ENCODE measurements at places on chromosomes 5 and 9. TPM values are rescaled to one million over a fixed set of nuclear protein-coding genes. Genes with fewer than 3 reads are reported as not detected.

- ATAC-seq: no peak
Observed at GRCh38 chr9:11319538-11319937, 706.7 kb upstream of the PTPRD start.

DNA sequence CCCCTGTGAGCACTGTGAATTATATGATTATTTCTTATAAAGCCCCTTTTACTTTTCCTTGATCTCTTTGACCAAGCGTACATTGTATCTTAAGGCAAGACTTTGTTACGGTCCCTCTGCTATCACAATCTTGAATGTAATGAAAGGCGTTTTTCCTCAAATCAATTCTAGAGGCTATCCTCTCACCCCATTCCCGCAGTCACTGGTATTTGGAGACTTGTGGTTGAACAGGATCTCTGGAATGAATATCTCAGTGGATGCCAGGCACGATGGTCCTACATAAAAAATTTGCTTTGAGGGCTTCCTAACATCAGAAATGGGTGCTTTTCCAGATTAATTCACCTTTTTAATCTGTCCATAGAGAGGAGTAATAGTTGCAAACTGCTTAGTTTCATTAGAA, 151.4 kb upstream of the PAPPA start:
- ATAC-seq: no peak

- ATAC-seq: peak; percentile 93
Observed at GRCh38 chr5:140131967-140132409, 6.3 kb downstream of the IGIP start.

GRCh38 chr5:168089201-168089887, 202.1 kb upstream of the WWC1 start:
- no peak for ATAC-seq

DNA sequence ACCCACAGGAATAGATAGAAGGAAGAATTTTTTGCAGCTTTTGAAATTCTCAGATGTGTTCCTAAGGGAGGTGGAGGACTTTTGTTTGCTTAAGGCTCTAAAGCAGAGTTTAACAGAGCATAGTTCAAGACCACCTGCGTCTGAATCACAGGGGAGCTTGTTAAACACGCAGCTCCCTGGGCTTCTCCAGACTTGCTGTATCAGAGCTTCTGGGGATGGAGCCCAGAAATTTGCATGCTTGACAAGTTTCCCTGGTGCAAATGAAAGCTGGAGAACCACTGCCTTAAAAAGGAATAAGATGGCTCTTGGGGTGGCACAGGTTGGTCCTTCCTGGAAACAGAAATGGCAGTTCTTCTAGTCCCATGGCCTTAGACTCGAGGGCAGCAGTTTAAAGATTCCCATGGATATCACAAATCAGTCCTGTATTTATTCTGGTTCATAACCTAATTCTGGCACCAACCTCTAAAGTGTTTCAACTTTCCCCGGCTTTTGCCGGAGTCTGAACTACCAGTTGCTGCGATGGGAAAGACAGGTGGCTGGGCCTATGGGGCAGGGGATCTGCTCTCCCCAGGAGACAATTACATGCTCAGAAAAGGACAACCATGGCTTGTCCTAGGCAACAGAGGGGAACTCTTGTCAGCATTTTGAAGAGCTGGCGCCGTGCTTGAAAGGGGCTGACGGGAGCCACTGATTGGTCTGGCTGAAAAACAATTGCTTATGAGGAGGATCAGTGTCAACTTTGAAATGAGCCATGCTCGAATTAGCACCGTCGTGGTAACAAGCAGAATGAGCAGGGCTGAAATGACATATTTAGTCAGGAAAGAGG, 599.6 kb downstream of the CCDC171 start:
- no peak for ATAC-seq

DNA sequence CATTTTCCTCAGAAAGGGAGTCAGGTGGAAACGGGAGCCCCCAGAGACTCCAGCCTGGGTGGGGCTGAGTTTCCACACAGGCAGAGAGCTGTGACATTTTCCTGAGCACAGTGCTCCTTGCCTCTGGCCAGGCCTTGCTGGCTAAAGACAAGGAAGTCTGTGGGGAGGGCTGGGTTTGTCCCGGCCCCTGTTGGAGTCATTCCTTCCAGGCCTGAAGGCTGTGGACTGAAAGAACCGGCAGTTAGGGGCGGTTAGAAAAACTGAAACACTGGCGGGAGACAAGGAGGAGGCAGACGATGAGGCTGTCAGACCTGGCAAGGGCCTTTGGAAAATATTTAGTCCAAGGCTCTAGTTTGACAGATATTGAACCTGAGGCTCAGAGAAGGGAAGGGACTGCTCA, 29.9 kb downstream of the COL15A1 start:
- ATAC-seq: no peak

DNA sequence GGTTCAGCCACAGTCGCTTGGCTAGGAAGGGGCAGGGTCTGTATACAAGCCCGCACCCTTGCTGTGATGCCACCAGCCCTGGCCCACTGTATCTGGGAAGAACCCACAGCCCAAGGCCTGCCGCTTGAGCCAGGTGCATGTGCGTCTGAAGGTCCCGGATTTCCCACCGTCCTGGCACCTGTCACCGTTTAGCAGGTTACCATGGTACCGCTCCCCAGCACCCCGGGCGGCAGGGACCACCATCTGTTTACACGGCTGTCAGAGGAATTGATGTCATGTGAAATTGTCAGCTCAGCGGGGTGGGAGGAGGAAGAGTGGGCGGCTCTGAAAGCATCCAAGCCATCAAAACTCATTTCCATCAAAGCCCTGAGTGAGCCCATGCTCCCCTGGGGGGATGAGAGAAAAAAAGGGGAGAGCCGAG, 92.7 kb downstream of the HRH2 start:
- ATAC-seq: no peak

GRCh38 chr5:5719292-5719691, 296.8 kb downstream of the ICE1 start:
- ATAC-seq: no peak

DNA sequence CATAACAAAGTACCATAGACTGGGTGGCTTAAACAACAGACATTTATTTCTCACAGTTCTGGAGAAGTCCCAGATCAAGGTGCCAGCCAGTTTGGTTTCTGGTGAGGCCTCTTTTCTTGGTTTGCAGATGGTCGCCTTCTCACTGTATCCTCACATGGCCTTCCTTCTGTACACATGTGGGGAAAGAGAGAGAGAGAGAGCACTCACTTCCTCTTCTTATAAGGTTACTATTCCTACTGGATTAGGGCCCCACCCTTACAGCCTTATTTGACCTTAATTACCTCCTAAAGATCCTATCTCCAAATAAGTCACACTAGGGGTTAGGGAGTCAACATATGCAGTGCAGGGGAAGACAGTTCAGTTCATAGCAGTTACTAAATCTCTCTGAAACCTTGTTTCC, 205.6 kb upstream of the GDNF start:
- no peak for ATAC-seq

DNA sequence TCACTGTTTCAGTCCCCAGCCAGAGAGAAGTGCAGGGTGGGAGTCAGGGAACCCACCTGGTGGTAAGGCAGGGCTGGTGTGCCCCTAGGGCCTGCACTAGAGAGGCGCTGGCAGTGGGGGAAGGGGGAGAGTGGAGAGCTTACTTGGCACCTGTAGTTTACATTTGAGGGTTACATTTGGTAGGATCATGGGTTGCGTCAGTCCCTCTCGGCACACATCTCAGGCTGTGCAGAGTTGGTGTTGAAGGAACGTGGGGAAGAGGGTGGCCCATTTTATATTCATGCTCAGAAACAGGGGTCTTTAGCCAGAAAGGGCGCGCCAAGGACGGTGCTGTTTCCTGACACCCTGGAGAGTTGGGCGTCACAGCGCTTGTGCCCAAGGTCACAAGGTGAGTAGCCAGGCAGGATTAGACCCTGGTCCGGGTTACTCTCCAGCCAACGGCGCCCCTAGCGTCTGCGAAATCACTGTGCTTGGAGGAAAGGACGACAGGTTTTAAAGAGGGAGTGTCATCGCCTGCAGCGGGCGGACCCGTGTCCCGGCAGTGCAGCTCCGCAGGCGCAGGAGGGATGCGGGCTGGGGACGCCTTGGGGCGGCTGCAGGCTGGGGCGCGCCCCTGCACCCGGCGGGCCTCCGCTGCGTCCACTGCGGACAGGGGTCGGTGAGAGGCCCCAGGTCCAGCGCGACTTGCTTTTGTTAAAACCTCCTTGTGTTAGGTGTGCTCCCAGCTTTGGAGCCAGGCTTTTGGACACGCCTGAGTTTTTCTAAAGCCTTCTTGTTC, 272.6 kb downstream of the FANCC start:
- peak; percentile 69 for ATAC-seq

Gene HRCT1
- 1.2 TPM for total RNA-seq

GRCh38 chr9:88773627-88774244, 217.5 kb upstream of the S1PR3 start:
- no peak for ATAC-seq

DNA sequence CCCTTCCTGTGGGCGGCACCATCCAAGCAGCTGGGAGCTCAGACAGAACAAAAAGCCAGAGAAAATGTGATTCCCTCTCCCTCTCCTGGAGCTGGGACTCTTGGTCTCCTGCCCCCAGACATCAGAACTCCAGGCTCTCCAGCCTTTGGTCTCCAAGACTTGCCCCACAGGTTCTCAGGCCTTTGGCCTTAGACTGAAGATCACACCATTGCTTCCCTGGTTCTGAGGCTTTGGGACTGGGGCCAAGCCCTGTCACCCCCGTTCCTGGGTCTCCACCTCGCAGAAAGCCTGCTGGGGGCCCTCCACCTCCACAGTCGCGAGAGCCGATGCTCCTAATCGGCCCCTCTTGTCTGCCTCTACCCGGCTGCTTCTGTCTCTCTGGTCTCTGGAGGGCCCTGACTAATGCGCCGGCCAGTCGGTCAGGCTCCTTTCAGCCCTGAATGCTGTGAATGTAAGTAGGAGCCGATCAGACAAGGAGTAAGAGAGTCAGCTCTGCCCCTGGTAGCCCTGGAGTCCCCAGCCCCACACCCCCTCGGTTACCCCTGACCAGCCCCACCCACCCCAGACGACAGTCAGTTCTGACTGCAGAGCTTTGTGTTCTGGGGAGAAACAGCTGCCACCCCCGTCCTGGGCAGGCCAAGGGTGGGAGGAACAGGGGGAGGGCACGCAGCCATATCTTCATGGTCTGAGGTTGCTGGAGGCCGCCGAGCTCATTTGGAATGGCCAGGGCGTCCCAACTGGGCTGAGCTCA, 57.5 kb downstream of the VAV2 start:
- no peak for ATAC-seq

GRCh38 chr9:122904466-122904822, 715 bp downstream of the RC3H2 start:
- peak; percentile 8 for ATAC-seq

DNA sequence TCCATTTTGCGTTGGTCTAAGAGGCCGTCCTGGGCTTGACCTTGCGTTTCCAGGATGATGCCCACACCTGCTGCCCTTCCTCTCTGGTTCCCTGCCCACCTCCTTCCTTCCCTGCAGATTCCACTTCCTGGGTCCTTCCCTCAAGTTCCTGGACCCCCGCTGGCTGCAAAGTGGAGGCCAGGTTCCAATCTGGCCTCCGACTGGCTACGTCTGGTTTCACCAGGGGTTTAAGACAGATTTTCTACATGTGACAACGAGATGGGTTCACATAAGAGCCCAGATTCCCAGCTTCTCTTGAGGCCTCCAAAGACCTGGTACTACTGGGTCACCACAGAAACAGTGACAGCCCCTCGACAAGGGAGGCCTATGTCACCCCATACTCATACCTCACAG, 2.1 kb downstream of the MGAT4B start:
- no peak for ATAC-seq

Gene HAVCR2
- 0.88 TPM for total RNA-seq

Gene OMD
- 0.40 TPM for total RNA-seq

DNA sequence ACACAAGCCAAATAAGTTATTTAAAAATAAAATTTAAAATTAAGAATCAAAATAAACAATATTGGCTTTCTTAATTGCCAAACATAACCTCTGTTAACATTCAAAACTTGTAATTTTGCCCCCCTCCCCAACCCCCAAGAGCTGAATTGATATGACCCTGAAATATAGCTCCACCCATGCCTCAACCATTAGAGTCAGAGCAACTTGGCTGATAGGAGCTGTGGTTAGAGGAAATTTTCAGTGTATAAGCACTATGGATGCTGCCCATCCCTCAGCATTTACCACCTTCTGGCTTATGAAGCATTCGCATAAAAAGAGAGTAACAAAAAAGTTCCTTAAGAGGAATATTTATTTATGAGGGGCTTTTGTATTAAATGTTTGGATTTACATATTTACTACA, 6.1 kb downstream of the POC5 start:
- ATAC-seq: no peak

Gene FYB1
- total RNA-seq: 64.7 TPM

DNA sequence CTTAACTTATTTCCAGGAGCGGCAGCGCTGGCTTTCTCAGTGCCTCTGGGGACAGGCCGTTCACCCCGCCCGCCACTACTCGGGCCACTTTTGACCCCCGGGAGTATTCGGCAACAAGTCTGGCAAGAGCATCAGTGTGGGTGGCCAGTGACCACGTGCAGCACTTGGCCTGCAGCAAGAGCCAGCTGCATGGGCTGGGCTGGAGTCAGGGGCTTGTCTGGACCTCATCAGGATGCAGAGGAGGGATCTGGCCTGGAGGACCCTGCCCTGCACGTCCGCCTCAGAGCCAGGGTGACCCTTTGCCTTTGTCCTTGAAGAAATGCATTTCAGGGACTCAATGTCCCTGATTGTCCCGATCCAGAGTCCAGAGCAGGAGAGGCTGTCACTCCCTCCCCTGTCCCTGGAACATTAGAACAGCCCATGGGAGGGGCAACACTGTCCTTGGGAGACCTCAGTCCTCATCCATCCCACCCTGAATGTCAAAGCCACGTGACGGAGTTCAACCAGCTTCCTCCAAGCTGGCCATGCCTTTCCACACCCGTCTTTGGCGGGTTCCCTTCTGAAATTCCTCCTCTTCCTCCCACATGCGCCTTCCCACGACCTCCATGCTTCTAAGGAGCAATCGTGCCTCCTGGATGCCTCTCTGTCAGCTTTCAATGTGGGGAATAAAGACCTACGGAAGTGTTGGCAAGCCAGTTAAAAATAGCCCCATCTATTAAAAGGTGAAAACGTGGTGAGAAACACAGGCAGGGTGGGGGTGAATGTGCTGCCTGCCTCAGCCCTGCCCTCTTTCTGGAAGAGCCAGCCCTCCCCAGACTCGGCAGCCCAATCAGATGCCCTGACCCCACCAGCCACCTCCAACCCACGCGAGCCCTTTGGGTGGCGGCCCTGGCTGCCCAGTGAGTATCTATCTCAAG, 99.0 kb downstream of the OLFM1 start:
- no peak for ATAC-seq

DNA sequence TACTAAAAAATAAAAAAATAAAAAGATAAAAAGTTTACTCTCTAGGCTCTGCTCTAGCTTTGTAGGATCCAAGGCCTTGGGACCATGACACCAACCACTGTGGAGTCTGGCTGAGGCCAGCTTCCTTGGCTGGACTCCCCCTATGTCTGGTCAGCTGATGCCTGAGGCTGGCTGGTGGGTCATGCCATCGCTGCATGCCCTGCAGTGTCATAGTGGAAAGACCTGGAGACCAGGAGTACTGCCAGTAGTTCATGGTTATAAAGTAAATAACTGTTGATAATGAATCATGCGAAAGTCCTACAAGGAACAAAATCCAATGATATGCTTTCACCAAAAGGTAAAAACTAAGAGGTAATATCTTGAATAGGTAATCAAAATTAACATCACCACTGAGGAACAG, 43.2 kb downstream of the GARNL3 start:
- ATAC-seq: no peak

GRCh38 chr5:28548856-28549255, 1510.5 kb upstream of the CDH9 start:
- no peak for ATAC-seq

- no peak for ATAC-seq
Observed at GRCh38 chr5:140076142-140076541, 33.0 kb upstream of the NRG2 start.

- ATAC-seq: peak; percentile 93
Observed at GRCh38 chr9:131423171-131423581, 29.3 kb downstream of the PRRC2B start.

GRCh38 chr5:140267201-140267540, 35.7 kb downstream of the PFDN1 start:
- no peak for ATAC-seq

Gene SHB
- total RNA-seq: 34.0 TPM

Data from esophagus mucosa (tissue), 1 donor.